ENCODE measurements at places on chromosomes 5 and 9.

DNA sequence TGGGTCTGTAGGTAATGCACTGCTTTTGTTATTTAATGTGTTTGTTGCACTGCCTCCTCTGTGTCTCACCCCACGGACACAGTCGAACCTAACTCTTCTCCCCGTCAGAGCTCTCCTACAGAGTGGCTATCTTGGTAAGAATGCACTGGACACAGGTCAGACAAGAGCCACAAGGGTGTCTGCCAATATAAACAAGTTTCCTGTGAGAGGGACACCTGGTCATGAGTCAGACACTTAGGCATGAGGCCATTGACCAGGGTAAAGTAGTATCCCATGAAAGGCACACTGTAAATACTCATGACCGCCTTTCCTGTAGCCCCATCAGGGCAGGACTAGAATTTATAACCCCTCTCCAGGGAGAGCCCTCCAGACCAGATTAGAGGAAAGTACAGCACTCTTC, 115.5 kb downstream of the SLC12A2 start:
- DNase-seq = no peak

GRCh38 chr5:66407765-66408164, 188.4 kb upstream of the MAST4 start:
- no peak for DNase-seq

- no peak for DNase-seq
These were observed 447.8 kb upstream of the CD180 start for GRCh38 chr5:67644221-67644920.

- DNase-seq = no peak
These were observed 38.9 kb upstream of the SLIT3 start for GRCh38 chr5:169339869-169340268.

DNA sequence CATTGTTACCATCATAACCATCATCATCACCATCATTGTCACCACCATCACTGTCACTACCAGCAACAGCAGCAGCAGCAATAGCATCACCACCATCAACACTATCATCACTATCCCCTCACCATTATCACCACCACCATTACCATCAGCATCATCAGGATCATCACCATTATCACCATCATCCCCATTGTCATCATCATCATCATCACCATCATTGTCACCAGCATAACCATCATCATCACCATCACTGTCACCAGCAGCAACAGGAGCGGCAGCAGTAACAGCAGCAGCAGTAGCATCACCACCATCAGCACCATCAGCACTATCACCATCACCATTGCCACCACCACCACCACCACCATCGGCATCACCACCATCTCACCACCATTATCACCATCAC, 48.4 kb downstream of the S1PR3 start:
- DNase-seq = no peak

GRCh38 chr5:2203774-2204173, 321.0 kb upstream of the IRX4 start:
- DNase-seq = no peak
